ENCODE measurements at places on chromosomes 1 and 21.

GRCh38 chr1:228219245-228219961 is 11.6 kb downstream of the OBSCN start:
- no peak for DNase-seq

GRCh38 chr1:227066999-227067398 is 126.9 kb downstream of the COQ8A start:
- no peak for DNase-seq

DNA sequence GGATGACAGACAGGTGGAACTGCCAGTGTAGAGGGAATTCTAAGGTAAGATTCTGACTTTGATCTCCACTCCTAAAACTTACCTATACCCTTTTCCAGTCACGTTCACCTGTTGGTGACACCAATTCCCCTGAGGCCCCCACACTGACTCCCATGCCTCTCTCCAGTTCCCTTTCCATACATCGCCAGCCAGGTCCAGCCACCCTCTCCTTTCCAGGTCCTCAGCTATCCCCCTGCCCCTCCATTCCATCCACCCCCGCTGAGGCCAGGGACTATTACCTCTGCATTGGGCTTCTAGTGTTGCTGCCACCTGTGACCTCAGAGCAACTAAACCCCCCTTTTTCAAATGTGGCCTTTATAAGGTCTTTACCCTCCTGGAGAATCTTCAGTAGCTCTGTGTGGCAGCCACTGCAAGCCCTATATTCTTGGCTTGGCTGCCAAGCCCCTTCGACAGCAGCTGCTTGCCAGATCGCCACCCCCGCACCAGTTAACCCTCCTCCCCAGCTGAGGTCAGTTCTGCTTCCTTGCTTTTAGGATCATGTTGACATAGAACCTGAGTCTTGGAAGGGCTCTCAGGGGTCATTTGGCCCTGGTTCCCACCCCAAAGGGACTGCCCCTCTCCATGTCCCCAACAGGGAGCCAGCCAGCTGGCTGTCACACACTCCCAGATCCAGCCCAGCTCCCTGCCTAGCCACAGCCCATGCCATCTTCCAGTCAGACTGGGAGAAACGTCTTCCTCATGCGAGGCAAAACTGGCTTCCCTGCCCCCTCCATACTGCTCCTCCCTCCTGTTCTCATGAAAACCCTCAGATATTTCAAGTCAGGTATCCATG is 14.7 kb downstream of the CSF1 start:
- no peak for DNase-seq

GRCh38 chr1:94395748-94396309 is 22.4 kb upstream of the ABCD3 start:
- DNase-seq: no peak

- DNase-seq: no peak
Measured at GRCh38 chr1:200749090-200749489, 10.4 kb downstream of the CAMSAP2 start.

- DNase-seq: no peak
Measured at GRCh38 chr1:212589446-212589845, 19.1 kb upstream of the ATF3 start.

DNA sequence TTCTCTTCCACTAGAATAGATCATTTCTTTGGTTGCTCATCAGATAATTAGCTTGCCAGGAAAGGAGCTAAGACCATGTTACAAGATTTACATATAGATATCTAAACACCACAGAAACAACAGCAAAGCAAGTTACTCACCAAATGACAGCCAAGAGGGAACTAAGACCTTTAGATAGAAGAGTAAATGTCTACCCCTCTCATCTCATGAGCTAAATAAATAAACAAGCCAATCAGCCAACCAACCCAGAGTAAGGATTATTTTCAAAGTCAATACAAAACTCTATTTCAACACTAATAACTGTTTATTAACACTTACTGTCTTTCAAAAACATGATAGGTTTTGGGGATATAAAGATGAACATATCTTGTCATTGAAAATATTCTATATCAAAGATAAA is 474.7 kb downstream of the LMO4 start:
- DNase-seq: no peak

DNA sequence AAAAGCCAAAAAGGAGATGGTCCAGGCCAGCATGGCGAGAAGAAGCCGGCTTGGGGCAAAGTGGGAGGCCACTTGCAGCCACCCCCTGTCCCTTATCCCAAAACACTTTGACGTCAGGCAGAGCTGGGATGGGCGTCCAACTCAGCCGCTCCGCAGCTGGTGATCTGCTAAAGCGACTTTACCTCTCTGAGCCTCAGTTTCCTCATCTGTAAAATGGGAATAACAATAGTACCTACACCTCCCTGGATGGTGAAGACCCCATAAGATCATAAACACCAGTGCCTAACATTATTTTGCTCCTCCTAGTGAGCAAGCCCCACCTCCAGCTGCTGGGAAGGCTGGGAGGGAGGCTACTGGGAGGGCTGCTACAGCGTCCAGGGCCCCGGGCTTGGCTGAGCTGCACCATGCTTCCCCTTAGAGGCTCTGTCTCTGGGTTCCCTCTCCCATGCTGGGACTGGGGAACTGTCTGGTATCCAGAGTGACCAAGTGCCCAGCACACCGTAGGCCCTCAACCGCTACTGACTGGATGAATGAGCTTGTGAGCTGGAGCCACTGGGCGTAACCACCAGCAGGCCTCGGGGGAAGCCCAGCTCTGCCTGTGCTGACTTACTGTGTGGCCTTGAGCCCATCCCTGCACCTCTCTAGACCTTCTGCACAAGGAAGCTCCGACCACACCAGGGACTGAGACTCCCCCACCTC is 18.3 kb downstream of the IFFO2 start:
- no peak for DNase-seq

GRCh38 chr1:81605023-81605422 is 195.7 kb upstream of the ADGRL2 start:
- no peak for DNase-seq

- DNase-seq: no peak
Measured at GRCh38 chr1:61056196-61056572, 26.2 kb upstream of the NFIA start.

- no peak for DNase-seq
Measured at GRCh38 chr1:206691604-206692003, 6.9 kb downstream of the MAPKAPK2 start.

- DNase-seq: no peak
Measured at GRCh38 chr1:147267711-147268110, 25.2 kb downstream of the CHD1L start.

DNA sequence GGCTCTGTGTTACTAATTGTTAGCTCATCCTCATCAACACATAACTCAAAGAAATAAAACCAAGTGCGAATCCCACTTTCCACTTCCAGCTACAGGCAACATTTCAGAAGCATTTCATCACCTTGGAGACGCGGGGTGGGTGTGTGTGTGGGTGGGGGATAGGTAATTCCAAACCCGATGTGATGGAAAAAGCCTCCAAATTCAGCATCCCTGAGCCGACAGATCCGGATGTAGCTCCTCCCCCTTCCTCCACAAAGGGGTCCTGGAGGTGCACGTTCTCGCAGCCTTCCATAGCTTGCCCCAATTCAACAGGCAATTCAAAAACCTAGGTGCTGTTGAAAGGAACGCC is 486 bp downstream of the HSPA13 start:
- no peak for DNase-seq

DNA sequence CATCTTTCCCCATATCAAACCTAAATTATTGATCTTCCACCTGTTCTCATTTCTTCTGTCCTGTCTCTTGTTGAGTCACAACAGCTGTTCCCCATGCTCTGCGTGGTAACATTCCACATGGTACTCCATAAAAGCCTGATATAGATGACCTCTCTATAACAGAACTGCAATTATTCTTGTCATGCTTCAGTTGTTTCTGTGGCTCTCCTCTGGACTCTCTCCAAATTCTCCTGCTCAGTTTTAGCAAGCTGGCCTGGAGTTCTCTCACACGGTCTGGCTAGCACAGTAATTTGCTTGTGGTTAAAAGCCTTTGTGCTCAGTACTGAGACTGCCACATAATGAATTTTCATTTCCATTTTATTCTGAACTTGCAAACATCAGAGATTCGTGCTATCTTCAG is 10.6 kb upstream of the LRRC39 start:
- DNase-seq: no peak

DNA sequence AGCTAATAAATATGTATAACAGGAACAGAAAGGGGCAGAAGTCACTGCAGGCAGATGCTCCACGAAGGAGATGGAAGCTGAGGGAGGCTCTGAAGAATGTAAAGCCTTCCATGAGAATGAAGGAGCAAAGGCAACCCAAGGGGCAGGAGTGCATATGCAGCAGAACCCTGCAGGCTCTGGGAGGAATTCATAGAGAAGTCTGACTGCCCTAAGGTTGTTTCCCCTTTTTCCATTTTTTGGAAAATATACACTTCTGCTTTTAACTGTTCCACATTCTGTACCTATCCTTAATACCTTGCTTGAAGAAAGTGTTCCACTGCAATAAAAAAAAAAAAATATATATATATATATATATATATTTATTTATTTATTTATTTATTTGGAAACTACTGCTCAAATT is 69.6 kb downstream of the CD34 start:
- no peak for DNase-seq

- no peak for DNase-seq
Measured at GRCh38 chr1:117638759-117639158, 32.9 kb downstream of the TENT5C start.

- no peak for DNase-seq
Measured at GRCh38 chr1:38502758-38503157, 356.8 kb downstream of the RRAGC start.

DNA sequence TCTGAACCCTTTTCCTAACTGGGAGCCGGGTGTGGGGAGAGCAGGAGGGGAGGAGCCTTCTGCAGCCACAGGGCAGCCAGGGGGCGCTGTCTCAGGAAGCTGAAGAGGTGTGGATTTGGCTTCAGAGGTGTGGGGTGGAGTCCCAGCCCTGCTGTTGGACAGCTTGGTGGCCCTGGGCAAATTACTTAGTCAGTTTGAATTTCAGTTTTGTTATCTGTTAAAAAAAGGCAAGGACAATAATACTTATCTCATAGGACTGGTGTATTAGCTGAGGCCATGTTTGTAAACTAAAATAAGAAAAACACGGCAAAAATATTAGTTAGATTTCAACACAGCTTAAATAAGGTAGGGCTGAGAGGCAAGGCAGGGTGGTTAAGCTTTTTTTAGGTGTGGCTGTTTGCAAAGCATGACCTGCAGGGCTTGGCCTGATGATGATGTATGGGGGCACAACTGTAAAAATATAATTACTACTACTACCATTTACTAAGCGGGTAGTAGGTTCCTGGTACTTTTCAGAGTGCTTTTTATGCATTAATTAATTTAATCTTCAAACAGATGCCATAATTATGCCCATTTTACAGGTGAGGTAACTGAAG is 111.8 kb downstream of the PLXNA2 start:
- DNase-seq: peak; percentile 20

GRCh38 chr1:94884106-94884505 is 42.8 kb downstream of the CNN3 start:
- DNase-seq: no peak

DNA sequence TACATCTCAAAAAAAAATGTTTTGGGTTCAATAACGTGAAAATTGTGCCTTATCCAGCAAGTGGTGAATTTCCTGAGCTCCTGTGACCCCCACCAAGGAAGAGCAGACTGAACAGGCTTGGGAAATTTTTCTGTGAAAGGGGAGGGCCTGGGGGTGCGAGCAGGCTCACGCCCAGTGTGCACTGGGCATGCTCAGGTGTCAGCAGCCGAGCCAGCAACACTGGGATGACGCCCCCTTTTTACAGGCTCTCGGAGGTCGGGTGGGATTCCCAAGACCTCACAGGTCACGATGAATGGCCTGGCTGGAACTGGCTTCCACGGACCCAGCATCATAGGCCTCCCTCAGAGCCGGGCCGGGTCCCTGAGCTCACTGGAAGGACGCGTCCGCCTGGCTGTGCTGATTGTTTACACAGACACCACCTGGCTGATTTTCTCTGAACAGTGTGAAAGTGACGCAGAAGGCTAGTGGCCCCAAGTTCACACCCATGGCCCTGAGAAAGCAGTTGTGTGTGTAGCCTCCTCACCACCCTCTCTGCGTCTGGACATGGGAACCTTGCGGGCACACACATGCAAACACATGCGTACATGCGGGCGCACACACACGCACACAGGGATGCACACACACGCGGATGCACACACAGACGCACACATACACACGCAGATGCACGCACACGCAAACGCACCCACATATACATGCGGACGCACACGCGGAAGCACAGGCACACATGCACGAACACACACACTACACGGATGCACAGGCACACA is 9.2 kb downstream of the CSTB start:
- DNase-seq: no peak

DNA sequence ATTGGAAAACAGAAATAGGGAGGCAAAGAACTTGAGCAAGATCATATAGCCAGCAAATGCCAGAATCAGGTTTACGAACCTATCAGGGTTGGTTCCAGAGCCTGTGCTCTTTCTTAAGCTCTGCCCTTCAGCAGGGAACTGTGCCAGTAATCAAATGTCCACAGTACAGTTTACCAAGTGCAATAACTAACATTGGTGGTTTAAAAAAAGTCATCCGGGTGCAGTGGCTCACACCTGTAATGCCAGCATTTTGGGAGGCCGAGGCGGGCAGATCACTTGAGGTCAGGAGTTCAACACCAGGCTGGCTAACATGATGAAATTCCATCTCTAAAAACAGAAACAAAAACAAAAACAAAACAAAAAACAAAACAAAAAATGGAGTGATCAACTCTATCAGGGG is 182.7 kb downstream of the LMX1A start:
- DNase-seq: no peak

DNA sequence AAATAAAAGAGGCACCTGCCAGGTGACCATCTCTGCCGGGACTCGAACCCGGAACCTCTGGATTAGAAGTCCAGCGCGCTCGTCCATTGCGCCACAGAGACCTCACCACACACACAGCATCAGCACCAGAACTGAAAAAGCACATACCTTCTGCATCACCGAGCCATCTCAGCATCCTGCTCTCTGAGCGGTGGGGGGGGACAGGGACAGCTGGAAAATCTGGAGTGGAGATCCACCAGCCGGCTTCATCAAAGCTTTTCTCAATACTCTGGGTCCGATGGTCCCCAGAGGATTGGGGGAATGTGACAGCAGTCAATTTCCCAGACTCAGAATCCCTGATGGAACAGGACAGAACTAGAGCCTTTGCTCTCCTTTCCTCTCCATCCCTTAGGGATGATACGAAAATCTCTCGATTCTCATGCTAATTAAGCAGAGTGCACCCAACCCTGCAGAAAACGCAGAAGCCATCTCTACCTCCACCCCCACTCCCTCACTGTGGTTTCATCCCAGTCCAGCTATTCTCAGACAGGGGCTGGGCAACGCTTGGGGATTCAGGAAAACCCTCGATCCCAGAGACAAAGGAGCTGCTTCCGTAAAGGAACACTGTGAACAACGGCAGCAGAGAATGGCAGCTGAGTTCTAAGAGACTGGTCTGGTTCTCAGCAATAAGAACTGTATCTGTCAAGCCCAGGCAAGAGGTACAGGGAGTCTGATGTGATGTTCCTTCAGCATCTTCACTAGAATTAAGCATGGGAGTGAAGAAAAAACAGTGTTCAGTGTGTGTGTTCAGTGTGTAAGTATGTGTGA is 29.6 kb upstream of the CADM3 start:
- DNase-seq: no peak

All from thoracic aorta (tissue), 2 donors.